ENCODE measurements at places on chromosomes 7 and 10.

DNA sequence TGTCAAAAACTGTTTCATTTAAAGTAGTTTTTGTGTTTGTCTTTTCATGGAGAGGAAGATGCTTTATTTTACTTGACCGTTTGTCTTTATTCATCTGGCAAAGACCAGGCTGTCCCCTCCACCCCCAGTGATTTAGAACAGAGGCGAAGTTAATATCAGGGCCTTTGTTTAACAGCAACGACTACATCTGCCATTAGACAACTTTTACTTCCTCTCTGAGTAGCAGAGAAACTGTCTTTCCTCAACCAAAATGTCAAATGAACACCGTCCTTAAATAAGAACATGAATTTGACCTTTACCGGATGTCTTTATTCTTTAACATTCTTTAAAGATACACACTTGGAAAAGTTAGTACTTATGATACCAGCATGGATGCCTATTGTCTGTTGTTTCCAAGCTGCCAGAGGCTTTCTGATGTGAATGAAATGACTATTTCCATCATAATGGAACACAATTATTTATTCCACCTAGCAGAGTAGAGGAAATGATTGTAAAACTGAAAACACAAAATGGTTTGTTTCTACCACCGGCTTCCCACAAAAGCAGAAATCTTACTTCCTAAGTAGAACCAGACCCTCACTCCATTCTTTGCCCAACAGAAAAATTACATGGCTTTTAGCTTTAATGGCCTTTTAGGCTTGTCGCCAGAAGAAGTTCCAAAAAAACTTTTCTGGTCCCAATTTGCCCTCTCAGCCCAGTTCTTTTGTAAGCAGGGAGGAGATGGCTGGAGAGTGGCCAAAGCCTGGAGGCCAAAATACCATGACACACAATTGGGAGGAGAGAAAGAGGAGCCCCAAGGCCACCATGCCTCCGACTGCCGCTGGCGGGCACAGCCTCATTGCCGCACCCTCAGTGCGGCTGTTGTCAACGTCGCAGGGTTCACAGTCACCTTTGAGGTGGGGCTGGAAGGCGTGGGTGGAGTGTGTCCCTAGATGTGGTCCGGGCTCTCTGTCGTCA, 168.5 kb downstream of the TEX36 start:
- DNase-seq: no peak

- DNase-seq: no peak
These were observed 2.9 kb upstream of the ZMIZ1 start for GRCh38 chr10:79065853-79066252.

GRCh38 chr10:102673819-102674511, 29.7 kb downstream of the TRIM8 start:
- DNase-seq: no peak

- DNase-seq: peak; percentile 32
These were observed 27.8 kb downstream of the DENND10 start for GRCh38 chr10:119131512-119132240.

DNA sequence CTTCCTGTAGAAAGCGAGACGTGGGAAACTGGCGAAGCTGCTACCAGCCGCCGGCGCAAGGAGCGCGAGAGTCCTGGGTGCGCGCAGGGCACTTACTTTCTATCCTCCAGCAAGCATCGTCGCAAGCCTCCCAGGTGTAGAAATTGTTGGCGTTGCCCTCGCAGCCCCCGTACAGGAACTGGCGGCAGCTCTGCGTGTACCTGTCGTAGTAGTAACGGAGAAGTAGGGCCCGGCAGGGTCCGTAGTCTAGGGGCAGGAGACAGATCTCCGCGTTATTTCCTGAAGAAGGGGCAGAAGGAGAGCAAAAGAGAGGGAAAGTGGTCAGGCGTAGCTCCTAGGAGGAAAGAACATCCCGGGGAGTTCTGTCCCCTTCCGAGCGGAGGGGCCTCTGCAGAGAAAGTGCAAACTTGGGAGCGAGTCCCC, 501 bp downstream of the TFPI2 start:
- no peak for DNase-seq

DNA sequence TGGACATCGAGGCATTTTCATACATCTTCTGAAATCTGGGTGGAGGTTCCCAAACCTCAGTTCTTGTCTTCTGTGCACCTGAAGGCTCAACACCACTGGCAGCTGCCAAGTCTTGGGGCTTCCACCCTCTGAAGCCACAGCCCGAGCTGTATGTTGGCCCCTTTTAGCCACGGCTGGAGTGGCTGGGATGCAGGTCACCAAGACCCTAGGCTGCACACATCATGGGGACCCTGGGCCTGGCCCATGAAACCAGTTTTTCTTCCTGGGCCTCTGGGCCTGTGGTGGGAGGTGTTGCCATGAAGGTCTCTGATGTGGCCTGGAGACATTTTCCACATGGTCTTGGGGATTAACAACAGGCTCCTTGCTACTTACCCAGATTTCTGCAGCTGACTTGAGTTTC, 62.1 kb downstream of the INPP5A start:
- DNase-seq: no peak

- no peak for DNase-seq
These were observed 76.2 kb downstream of the KLF6 start for GRCh38 chr10:3708852-3709251.

DNA sequence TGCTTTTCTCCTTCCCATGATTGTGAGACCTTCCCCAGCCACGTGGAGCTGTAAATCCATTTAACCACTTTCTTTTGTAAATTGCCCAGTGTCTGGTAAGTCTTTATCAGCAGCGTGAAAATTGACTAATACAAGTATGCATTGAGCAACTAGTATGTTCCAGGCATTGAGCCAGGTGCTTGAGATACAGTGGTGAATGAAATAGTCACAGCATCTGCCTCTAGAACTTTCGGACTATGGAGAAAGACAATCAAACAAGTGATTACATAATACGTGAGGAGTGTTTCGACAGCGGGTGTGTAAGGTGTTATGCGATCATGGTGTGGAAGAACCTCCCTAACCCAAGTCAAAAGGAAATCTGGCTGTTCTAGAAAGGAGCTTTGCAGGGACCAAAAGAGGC, 21.6 kb upstream of the NUP205 start:
- DNase-seq: no peak

- no peak for DNase-seq
These were observed 23.7 kb downstream of the SPAG6 start for GRCh38 chr10:22368981-22369380.

DNA sequence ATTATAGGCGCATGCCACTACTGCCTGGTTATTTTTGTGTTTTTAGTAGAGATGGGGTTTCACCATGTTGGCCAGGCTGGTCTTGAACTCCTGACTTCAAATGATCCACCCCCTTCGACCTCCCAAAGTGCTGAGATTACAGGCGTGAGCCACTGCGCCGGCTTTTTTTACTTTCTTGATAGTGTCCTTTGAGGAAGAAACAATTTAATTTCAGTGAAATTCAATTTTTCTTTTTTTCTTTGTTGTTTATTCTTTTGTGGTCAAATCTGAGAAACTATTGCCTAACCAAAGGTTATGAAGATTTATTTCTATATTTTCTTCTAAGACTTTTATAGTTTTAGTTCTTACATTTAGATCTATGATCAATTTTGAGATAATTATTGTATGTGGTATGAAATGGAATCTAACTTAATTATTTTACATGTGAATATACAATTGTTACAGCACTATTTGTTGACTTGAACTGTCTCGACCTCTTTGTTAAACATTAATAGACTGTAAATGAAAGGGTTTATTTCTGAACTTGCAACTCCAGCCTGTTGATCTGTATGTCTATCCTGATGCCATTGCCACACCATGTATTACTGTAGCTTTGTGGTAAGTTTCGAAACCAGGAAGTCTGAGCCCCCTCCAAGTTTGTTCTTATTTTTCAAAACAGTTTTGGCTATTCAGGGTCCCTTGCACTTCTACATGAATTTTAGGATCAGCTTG, 19.8 kb upstream of the RASSF4 start:
- no peak for DNase-seq

DNA sequence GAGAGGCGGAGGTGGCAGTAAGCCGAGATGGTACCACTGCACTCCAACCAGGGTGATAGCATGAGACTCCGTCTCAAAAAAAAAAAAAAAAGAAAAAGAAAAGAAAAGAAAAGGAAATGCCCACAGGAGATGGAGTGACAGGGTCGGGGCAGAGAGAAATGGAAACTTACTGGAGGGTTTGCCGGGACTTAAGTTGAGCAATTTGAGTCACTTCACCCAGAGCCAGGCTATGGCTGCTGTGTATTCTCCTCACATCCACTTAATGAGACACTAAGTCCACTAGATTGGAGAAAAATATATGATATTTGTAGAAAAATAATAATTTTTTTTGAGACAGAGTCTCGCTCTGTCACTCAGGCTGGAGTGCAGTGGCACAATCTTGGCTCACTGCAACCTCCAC, 4.6 kb upstream of the PFKFB3 start:
- no peak for DNase-seq

DNA sequence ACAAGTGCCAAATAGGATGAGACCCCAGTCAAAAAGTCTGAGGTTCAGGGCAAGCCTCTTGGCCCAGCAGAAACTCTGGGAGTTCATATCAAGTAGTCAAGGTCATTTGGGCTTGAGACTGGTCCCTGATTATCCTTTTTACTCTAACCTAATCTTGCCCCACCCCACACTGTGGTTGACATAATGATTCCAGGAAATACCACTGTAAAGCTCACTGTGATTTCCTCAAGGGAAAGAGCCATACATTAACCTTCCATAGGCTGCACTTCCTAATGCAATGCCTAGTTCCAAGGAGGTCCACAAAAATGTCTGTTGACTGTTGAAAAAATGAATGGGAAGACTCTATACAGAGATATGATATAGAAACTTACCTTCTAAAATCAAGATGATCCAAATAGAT, 52.9 kb upstream of the CHCHD3 start:
- DNase-seq: no peak

DNA sequence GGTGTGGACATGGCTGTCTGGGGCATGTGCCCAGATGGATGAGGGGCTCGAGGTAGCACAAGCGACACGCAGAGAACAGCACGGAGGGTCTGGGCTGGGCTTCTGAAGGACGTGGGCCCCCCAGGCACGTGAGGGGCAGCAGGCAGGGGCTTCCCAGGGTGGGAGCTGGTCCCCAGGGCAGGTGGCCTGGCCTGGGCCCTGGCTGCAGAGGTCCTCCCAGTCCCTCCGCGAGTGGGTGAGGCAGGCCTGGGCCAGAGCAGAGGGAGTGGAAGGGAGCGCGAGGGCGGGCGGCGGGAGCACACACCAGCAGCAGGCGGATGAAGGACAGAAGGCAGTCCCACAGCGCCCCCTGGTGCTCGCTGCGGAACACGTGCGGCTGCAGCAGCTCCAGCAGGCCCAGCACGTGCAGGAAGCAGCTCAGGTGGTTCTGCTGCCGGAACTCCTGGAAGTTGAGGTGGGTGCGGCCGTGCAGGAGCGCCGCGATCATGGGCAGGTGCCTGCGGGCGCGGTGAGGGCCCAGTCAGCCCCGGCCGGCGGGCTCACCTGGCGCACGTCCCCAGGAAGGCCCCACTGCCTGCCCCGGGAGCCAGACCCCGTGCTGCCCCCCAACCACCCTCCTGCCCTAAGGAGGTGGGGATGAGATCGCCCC, 14.7 kb upstream of the MICALL2 start:
- DNase-seq: peak; percentile 79

- no peak for DNase-seq
These were observed 231.3 kb upstream of the GRB10 start for GRCh38 chr7:51013861-51014511.

DNA sequence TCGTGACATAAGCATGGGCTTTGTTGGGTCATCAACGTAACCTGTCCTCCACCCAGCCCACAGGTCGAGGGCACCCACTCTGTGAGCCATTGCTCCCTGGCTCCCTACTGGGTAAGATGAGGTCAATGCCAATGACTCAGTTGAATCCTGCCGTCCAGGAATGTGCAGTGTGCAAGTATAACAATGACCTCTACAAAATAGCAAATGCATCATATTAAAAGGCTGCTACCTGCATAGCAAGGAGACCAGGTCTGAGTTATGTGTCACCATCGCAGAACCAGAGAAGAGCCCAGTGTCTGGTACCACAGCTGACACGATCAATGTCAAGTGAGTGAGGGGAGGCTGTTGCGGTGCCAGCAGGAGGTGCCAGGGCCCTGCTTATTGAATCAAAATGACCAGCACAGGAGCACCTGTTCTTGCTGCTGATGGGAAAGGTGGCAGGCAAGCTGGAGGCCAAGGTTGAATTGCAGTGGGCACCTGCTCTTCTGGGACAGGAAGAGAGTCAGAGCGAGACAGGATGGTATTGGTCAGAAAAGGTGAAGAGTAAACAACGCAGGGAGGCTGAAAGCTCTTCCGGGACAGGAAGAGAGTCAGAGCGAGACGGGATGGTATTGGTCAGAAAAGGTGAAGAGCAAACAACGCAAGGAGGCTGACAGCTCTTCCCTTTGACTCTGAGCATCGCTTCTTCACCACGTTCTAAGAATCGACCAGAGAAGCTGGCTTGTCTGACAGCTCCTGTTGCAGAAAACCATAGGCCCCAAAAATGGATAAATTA, 108.7 kb upstream of the ADAM12 start:
- DNase-seq: no peak

DNA sequence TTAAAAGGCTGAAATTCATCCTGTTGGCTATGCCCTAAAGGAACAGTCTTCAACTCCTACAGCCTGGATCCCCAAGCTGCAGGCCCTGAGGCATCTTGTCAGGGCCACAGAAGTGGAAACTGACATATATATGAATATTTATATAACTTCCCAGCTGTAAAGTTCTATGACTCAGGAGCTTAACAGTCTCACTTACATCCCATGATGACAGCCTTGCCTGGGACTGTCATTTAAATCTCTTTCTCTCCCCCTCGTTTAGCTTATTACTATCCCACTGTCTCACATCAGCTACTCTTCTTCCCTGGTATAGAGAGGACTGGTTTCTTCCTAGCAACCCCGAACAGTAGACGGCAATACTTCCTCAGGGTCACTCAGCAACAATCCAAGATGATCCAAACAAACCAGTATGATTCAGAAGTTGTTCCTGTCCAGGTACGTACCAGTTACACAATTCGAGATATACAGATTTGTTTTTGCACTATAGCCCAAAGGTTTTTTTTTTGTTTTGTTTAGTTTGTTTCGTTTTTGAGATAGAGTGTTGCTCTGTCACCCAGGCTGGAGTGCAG, 22.7 kb downstream of the KIAA1549 start:
- no peak for DNase-seq

GRCh38 chr7:13091974-13092707, 404.7 kb downstream of the ARL4A start:
- no peak for DNase-seq

- DNase-seq: no peak
These were observed 102.2 kb downstream of the GFRA1 start for GRCh38 chr10:116170815-116171250.

DNA sequence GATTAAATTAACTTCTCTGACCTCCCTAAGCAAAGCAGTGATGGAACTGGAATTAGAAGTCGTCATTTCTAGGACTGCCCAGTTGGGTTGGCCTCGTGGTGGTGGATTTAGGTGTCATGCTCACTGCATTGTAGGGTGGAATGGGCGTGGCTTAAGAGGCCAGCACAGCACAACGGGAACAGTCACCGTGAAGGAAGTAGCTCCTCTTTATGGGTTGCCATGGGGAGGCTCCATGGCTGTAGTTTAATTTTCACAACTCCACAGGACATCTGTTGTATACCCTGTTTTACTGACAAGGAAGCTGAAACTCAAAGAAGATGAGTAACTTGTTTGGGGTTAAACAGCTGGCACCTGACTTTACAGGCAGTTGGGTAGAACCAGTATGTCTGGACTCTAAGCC, 208.3 kb downstream of the CELF2 start:
- DNase-seq: no peak

- no peak for DNase-seq
These were observed 295.5 kb downstream of the ABCA13 start for GRCh38 chr7:48466713-48467112.

- no peak for DNase-seq
These were observed 82.6 kb upstream of the ARHGAP21 start for GRCh38 chr10:24806262-24806661.

- no peak for DNase-seq
These were observed 17.1 kb downstream of the URGCP start for GRCh38 chr7:43888993-43889945.

Data from RKO (cell line).